ENCODE measurements at places on chromosomes 6 and 20. TPM values are rescaled to one million over a fixed set of nuclear protein-coding genes. Genes with fewer than 3 reads are reported as not detected.

Gene SLC17A4
- not detected for total RNA-seq

GRCh38 chr6:35083507-35083906 lies 57.6 kb downstream of the TCP11 start:
- no peak overlapping the region for H3K27ac ChIP-seq
- H3K4me1 ChIP-seq, result no peaks in the 10 kb centered on the region
- H3K36me3 ChIP-seq, result peaks cover 38% of the 10 kb centered on the region
- no peaks in the 10 kb centered on the region for H3K27me3 ChIP-seq

DNA sequence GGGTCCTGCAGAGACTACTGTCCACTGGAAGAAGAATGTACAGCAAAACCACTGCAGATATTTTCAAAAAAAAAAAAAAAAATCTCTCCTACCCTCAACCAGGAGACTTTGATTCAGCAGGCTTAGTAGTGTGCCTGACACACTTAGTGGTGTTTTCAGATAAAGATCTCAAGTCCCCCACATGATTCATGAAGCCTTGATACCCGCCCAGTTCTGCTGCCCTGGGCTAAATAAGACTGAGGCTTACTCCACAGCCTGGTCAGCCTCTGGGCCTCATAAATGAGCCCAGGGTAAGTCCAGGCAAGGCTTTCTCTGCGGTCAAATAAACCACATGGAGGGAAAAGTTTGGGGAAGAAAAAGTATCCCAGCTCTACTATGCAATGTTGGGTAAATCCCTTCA lies 222.1 kb upstream of the ARID1B start:
- no peaks in the 10 kb centered on the region for H3K4me1 ChIP-seq
- peak; percentile 50 for ATAC-seq
- no peaks in the 10 kb centered on the region for H3K27me3 ChIP-seq
- H3K4me3 ChIP-seq, result no peak overlapping the region
- H3K27ac ChIP-seq, result no peak overlapping the region

GRCh38 chr6:106161311-106161874 lies 75.3 kb downstream of the PRDM1 start:
- H3K27ac ChIP-seq, result no peak overlapping the region
- H3K27me3 ChIP-seq, result no peaks in the 10 kb centered on the region
- no peak overlapping the region for H3K4me3 ChIP-seq
- no peak for ATAC-seq

Gene CLVS2
- not detected for total RNA-seq

- no peak for ATAC-seq
- no peak overlapping the region for H3K4me3 ChIP-seq
- H3K4me1 ChIP-seq, result no peaks in the 10 kb centered on the region
These were observed 6.4 kb upstream of the TBXT start for GRCh38 chr6:166174031-166174430.

DNA sequence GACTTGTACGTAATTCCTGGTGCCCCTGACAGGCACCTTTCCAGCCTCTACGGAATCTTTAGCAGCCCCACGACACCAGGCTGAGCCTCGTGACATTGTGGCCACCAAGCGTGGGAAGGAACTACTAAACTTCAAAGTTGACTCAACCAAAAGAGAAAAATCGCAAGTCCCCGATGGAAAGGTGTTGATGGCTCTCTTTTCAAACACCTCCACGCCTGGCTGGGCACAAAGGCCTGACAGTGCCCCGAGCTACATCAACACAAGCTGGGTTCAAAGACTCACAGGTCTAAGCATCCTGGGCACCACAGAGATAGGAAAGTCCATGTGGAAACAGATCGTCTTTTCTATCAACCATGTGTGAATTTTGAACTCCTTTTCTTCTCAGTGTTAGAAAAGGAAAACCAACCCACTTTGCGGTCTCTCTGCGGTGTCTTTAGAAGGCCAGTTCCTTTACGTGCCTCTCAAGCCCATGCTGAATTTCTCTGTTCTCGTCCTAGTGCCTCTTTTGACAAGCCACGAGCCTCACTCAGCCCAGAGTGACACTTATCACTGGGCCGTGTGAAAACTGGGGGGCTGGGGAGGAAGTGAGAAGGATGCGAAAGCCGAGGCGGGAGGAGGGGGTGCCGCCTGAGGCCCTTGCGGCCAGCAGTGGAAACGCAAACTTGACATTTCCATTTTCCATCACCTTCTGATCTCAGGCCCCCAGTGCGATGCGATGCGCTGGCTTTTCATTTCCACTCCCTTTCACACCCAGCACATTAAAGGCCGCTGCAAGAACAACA lies 59.4 kb downstream of the GFOD1 start:
- peak; percentile 67 for ATAC-seq
- peaks cover 4% of the 10 kb centered on the region for H3K36me3 ChIP-seq
- peak overlapping the region; percentile 59 for H3K27ac ChIP-seq
- H3K4me3 ChIP-seq, result peak overlapping the region; percentile 57

Gene CLPSL1
- total RNA-seq, result not detected

- H3K4me1 ChIP-seq, result no peaks in the 10 kb centered on the region
- H3K27ac ChIP-seq, result no peak overlapping the region
- H3K27me3 ChIP-seq, result no peaks in the 10 kb centered on the region
These were observed 45.5 kb downstream of the PRL start for GRCh38 chr6:22251348-22251747.

DNA sequence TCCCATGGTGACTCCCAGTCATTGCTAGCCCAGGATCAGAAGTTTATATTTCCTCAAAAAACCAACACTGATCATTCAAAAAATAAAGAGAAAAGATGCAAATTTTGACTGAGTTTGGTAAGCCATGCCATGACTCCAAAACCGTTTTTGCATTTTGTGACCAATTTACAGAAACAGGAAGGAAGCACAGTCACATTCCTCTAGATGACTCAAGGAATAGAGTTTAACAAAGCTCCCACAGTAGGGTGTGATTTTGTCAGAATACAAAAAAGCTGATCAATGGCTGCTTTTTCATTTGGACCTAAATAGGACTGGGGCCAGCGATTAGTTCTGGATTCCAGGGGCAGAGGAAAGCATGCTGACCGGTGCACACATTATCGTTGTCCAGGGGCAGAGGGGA lies 179.4 kb upstream of the AFDN start:
- H3K4me3 ChIP-seq, result no peak overlapping the region
- H3K36me3 ChIP-seq, result no peaks in the 10 kb centered on the region

Gene C6orf58
- total RNA-seq, result not detected

Gene FBXO5
- total RNA-seq, result 41.4 TPM

DNA sequence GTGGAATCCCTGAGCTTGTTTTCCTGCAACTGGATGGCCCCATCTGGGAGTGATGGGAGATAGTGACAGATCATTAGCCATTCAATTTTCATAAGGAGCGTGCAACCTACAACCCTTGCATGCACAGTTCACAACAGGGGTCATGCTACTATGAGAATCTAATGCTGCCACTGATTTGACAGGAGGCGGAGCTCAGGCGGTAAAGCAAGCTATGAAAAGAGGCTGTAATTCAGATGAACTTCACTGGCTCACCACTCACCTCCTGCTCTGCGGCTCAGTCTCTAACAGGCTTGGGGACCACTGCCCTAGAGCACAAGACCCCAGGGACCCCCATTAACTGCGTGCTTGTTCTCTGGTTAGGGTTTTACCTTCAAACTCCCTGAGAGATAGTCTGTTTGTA lies 12.4 kb upstream of the TREML4 start:
- peaks cover 6% of the 10 kb centered on the region for H3K27me3 ChIP-seq
- no peak for ATAC-seq
- no peaks in the 10 kb centered on the region for H3K36me3 ChIP-seq
- H3K27ac ChIP-seq, result no peak overlapping the region
- H3K4me3 ChIP-seq, result no peak overlapping the region

GRCh38 chr6:167528239-167528638 lies 203.4 kb downstream of the TTLL2 start:
- H3K27ac ChIP-seq, result peak overlapping the region; percentile 15
- H3K4me1 ChIP-seq, result peaks cover 7% of the 10 kb centered on the region
- ATAC-seq, result peak; percentile 40
- H3K36me3 ChIP-seq, result no peaks in the 10 kb centered on the region

DNA sequence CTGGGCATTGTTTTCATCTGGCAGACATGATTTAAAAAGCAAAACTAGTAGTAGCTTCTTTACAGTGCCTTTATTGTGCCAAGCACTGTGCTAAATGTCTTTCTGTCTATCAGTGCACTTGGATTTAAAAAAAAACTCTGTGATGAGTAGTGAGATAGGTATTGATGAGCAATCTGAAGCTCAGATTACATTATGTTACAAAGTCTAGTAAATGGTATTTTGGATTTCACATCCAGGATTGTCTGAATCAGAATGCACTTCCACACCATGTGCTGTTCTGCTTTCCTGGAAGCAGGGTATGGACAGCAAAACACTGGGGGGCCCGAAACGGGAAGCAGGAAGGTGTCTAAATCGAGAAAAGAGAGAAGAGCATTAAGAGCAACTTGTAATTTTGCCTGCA lies 103.4 kb upstream of the CCN2 start:
- no peaks in the 10 kb centered on the region for H3K36me3 ChIP-seq

Gene KHDRBS2
- total RNA-seq, result not detected

GRCh38 chr6:155695495-155695894 lies 239.9 kb upstream of the NOX3 start:
- H3K4me1 ChIP-seq, result no peaks in the 10 kb centered on the region
- no peak overlapping the region for H3K4me3 ChIP-seq
- no peak overlapping the region for H3K27ac ChIP-seq
- H3K36me3 ChIP-seq, result no peaks in the 10 kb centered on the region
- ATAC-seq, result no peak
- H3K27me3 ChIP-seq, result no peaks in the 10 kb centered on the region

Gene RPL7L1
- total RNA-seq, result 116 TPM

Gene PDE10A
- total RNA-seq, result not detected

GRCh38 chr6:143516690-143517446 lies 5.3 kb upstream of the FUCA2 start:
- ATAC-seq, result peak; percentile 24
- H3K27ac ChIP-seq, result peak overlapping the region; percentile 39
- no peaks in the 10 kb centered on the region for H3K36me3 ChIP-seq
- H3K27me3 ChIP-seq, result no peaks in the 10 kb centered on the region

GRCh38 chr6:161235776-161236633 lies 37.9 kb downstream of the AGPAT4 start:
- no peaks in the 10 kb centered on the region for H3K27me3 ChIP-seq
- peak overlapping the region; percentile 70 for H3K4me3 ChIP-seq
- H3K4me1 ChIP-seq, result peaks cover 35% of the 10 kb centered on the region
- H3K27ac ChIP-seq, result peak overlapping the region; percentile 80
- peak; percentile 86 for ATAC-seq
- H3K36me3 ChIP-seq, result peaks cover 42% of the 10 kb centered on the region

Gene LY6G6F
- not detected for total RNA-seq

GRCh38 chr6:139871165-139871710 lies 496.8 kb upstream of the CITED2 start:
- H3K4me1 ChIP-seq, result no peaks in the 10 kb centered on the region
- H3K4me3 ChIP-seq, result no peak overlapping the region
- no peaks in the 10 kb centered on the region for H3K36me3 ChIP-seq
- H3K27me3 ChIP-seq, result peaks cover 3% of the 10 kb centered on the region

DNA sequence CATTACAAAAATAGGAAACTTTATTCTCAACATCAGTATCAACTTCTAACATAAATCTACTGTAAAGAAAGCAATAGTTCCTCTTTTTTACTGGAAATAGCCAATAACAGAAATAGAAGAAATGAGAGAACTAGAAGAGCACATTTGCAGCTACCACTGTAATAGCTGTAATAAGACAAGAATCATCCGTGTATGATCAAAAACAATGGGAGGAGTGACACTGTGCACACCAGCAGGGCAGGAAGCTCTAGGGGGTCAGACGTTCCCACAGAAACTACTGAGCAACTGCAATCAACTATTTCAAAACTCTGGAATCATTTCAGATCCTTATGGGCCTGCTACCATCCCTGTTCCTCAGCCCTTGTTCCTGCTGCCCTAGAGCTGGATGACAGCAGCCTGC lies 43.7 kb downstream of the NINL start:
- H3K4me1 ChIP-seq, result no peaks in the 10 kb centered on the region
- no peak overlapping the region for H3K4me3 ChIP-seq
- H3K36me3 ChIP-seq, result no peaks in the 10 kb centered on the region
- no peak overlapping the region for H3K27ac ChIP-seq
- ATAC-seq, result no peak
- no peaks in the 10 kb centered on the region for H3K27me3 ChIP-seq

DNA sequence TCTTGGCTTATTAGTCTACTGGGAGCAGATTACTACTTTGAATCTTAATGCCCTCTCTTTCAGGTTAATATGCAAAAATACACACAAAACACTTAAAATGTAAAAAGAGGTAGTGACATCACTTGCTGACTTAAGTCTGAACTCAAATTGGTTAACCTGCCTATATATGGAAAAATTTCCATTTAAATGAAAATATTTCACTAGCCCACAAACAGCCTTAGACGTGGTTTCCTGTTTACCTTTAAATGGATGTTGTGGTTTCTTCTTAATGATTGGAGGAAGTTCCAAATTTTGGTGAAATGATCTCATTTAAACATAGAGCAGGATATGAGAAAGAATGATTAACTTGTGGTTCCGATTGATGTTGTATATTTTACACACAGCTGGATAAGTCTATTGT lies 553.7 kb downstream of the CD109 start:
- H3K4me1 ChIP-seq, result no peaks in the 10 kb centered on the region
- ATAC-seq, result no peak

DNA sequence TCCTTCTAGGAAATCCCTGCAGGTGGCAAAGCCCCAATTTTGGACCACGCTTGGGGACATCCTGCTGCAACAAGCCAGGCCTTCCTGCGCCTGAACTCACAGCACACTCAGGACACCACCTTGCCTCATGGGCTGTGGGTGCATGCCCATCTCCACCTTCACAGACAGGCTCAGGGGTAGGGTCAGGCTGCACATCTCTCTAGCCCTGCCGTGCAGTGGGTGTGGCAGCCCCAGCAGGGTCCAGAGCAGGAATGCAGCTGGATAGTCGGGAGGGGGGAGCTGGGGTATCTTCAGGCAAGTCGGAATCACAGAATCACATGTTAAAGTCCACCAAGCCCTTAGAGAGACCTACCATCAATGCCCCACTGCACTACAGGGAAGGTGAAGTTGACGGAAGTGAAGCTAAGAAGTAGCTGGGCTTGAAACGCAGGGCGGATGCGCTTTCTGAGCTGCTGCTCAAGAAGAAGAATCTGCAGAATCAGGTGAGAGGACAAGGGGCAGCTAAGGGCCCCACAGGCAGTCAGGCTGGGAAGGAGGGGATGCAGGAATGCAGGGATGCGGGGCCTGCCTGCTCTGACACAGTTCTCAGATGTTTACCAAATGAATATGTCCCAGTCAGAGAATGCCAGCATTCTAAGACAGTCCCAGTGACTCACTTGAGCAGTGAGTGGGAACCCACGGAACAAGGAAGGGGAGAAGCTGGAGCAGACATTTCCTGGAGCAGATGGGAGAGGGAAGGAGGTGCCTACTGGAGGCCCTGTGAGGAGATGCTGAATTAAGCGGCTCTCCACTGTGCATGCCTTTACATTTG lies 11.3 kb downstream of the SERPINB6 start:
- ATAC-seq, result no peak
- no peaks in the 10 kb centered on the region for H3K4me1 ChIP-seq
- no peak overlapping the region for H3K27ac ChIP-seq
- H3K36me3 ChIP-seq, result no peaks in the 10 kb centered on the region
- no peak overlapping the region for H3K4me3 ChIP-seq
- H3K27me3 ChIP-seq, result no peaks in the 10 kb centered on the region

- H3K4me1 ChIP-seq, result no peaks in the 10 kb centered on the region
- H3K27me3 ChIP-seq, result no peaks in the 10 kb centered on the region
- H3K4me3 ChIP-seq, result no peak overlapping the region
- no peak overlapping the region for H3K27ac ChIP-seq
- no peaks in the 10 kb centered on the region for H3K36me3 ChIP-seq
These were observed 100.5 kb downstream of the EYA4 start for GRCh38 chr6:133341607-133342158.

All from activated T-helper 17 cell treated with anti-CD3 and anti-CD28 coated beads, Interleukin-2, amount 50 U/mL, for 72 hours (primary cell).